GM23248 (cell line): ENCODE measurements at places on chromosomes 5 and 9. TPM values are rescaled to one million over a fixed set of nuclear protein-coding genes. Genes with fewer than 3 reads are reported as not detected.

DNA sequence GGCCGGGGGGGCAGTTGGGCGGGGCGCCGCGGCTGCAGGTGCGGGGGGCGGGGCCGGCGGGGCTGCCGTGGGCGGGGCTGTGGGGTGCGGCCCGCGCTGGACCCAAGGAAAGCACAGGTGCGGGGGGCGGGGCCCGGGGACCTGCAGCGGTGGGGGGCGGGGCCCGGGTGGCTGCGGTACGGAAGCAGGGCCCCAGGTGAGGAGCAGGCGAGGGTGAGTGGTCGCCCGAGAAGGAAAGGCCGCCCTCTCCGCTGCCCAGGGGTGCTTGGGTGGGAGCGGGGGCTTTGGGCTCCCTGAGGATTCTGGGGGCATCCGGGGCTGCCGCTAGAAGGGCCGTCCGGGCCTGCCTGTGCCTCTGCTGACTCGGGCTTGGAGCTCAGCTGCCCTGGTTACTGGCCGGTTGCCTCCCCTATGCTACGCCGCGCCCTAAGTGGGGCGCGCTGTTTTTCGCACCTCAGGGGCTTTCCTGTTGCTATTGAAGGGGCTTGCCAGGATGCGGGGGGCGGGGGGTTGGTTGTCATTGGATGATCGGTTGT, 767 bp downstream of the RALGPS1 start:
- DNase-seq: peak; percentile 19
- no peak overlapping the region for H3K4me3 ChIP-seq
- no peaks in the 10 kb centered on the region for H3K36me3 ChIP-seq
- H3K27ac ChIP-seq: no peak overlapping the region

DNA sequence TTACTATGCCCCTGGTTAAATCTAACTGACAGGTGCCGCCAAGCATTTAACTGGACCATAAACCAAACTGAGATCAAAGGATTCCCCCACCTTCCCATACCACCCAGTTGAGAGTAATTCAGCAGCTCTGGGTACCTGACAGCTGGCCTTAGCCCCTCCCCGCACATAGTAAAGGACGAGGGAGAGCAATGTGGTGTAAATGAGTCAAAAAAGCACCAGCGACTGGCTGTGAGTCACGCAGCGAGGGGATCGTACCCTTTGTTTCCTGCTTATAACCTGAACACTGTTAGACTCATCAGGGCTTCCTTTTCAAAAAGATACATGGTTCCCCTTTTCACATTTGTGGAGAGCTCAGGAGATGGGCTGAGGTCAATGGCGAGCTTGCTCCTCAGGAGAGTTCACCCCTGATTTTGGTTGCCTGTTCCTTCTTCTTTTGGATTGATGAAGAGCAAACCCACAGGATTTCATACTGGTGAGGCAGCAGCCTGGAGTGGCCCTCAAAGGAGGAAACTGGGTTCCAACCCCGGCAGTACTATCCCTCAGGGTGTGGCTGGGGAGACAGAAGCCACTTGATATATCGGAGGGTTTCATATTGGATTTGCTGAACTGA, 71.5 kb downstream of the ANKRD33B start:
- peak; percentile 61 for DNase-seq
- no peak overlapping the region for H3K4me3 ChIP-seq
- H3K36me3 ChIP-seq: no peaks in the 10 kb centered on the region
- H3K27me3 ChIP-seq: no peaks in the 10 kb centered on the region
- no peak overlapping the region for H3K27ac ChIP-seq
- 0 out of 2 replicates have a peak, but pooled peaks cover 5% of the 10 kb centered on the region for H3K4me1 ChIP-seq

GRCh38 chr5:3595006-3595961, at the start of gene IRX1:
Gene IRX1, plus strand, starts transcription at chr5:3595832. Its CDS starts 274 bp downstream, at chr5:3596106.
- H3K36me3 ChIP-seq: no peaks in the 10 kb centered on the region
- no peaks in the 10 kb centered on the region for H3K4me1 ChIP-seq
- H3K4me3 ChIP-seq: peak within 1 kb of the TSS; percentile 84

Gene FSTL4
- not detected in 2 replicates for total RNA-seq

Gene MFAP3
- 88.8 and 110 TPM in 2 replicates for total RNA-seq

GRCh38 chr9:2469681-2470221, 151.8 kb upstream of the VLDLR start:
- H3K27me3 ChIP-seq: no peaks in the 10 kb centered on the region
- no peaks in the 10 kb centered on the region for H3K4me1 ChIP-seq
- no peak overlapping the region for H3K27ac ChIP-seq
- peak; percentile 37 for DNase-seq

Gene DIPK1B
- not detected in 2 replicates for total RNA-seq

Gene PCDHB11
- total RNA-seq: 0.38 and 1.2 TPM in 2 replicates

GRCh38 chr9:92432350-92432749, 8.1 kb upstream of the OMD start:
- no peaks in the 10 kb centered on the region for H3K36me3 ChIP-seq
- H3K27ac ChIP-seq: no peak overlapping the region
- no peaks in the 10 kb centered on the region for H3K4me1 ChIP-seq
- no peak overlapping the region for H3K4me3 ChIP-seq

- H3K4me3 ChIP-seq: peak overlapping the region; percentile 85
- peak; percentile 56 for DNase-seq
- peak overlapping the region; percentile 96 for H3K27ac ChIP-seq
- no peaks in the 10 kb centered on the region for H3K27me3 ChIP-seq
- peaks cover 24% of the 10 kb centered on the region for H3K4me1 ChIP-seq
- no peaks in the 10 kb centered on the region for H3K36me3 ChIP-seq
Observed at GRCh38 chr9:129497005-129497812, 123.7 kb downstream of the C9orf50 start.

DNA sequence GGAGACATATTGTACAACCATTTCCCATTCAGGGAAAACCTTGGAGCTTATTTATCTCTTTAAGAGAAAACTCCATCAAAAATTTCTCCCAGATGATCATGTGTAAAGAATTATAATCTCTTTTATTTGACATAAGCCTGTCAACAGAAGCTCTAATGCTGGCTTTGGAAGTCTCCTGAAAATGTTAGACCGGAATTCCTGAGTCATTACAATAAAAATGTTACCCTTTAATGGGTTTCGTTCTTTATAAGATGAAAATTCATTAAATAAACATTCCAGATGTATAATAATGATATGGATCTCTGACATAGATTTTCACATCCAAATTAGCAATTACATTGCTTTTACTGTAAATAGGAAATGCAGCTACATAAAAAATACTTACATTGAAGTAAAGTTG, 1036.4 kb downstream of the EFNA5 start:
- no peaks in the 10 kb centered on the region for H3K36me3 ChIP-seq
- no peaks in the 10 kb centered on the region for H3K4me1 ChIP-seq
- DNase-seq: no peak
- H3K27me3 ChIP-seq: no peaks in the 10 kb centered on the region
- H3K4me3 ChIP-seq: no peak overlapping the region

DNA sequence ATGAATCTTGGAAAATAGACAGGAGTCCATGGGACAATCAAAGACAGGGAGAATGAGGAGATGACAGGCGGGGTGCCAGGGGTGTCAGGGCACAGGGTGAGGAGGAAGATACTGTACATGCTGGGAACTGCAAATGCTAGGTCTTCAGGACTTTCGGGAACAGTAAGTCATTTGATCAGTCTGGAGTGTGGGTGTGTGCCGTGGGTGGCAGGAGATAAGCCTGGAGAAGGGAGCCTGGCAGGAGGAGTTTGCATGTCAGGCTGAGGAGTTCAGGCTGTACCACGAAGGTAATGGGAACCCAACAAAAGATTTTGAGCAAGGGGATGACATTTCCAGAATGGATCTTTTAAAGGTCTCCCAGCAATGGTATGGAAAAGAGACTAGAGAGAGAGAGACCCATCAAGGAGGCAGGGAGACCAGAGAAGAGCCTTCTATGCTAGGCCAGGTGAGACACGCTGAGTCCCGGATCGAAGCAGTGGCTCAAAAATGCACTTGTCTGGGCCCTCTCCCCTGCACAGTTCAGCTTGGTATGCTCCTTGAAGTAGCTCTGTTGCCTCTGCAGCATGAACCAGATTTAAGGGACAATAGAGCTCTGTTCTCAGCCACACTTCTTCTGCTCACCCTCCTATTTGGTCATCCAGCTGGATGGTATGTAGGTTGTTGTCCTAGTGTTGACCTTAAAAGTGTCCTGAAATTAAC, 77.0 kb upstream of the FER start:
- H3K4me1 ChIP-seq: no peaks in the 10 kb centered on the region
- DNase-seq: no peak
- no peaks in the 10 kb centered on the region for H3K27me3 ChIP-seq
- no peaks in the 10 kb centered on the region for H3K36me3 ChIP-seq

- H3K27ac ChIP-seq: no peak overlapping the region
- H3K4me3 ChIP-seq: no peak overlapping the region
Observed at GRCh38 chr5:21774801-21775200, 1078.3 kb downstream of the CDH12 start.

DNA sequence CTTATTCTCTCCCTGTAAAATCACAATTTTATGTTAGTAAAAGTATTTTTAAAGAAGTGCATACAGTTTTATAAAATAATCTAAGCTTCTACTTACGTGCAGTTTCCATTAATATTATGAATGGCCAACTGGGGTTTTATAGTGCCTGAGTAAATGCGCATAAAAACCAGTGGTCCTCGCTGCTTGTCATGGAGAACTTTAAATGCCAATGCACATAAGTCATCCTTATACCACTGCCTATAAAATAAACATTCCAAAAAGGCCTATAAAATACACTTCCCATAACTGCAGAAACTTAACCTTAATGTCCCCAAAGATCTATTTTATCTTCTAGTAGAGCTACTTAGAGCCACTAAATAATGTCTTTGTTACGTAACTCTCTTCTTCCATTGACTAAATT, 28.5 kb downstream of the GFM2 start:
- H3K4me3 ChIP-seq: no peak overlapping the region
- H3K4me1 ChIP-seq: no peaks in the 10 kb centered on the region
- no peak for DNase-seq
- peaks cover 57% of the 10 kb centered on the region for H3K36me3 ChIP-seq
- no peaks in the 10 kb centered on the region for H3K27me3 ChIP-seq
